ENCODE measurements at places on chromosomes 11 and 22. TPM values are rescaled to one million over a fixed set of nuclear protein-coding genes. Genes with fewer than 3 reads are reported as not detected.

Gene SCGB2A2
- not detected for total RNA-seq

Gene OR51B4
- total RNA-seq: not detected

Gene LIF
- total RNA-seq: 0.21 TPM

Gene FADS2
- total RNA-seq: 63.5 TPM

Gene P2RY6
- 0.21 TPM for total RNA-seq

Gene MYBPC3
- not detected for total RNA-seq

Gene INS
- not detected for total RNA-seq

Gene CCDC89
- not detected for total RNA-seq
